COR-L47 (cell line): ENCODE measurements at places on chromosomes 3 and 15.

DNA sequence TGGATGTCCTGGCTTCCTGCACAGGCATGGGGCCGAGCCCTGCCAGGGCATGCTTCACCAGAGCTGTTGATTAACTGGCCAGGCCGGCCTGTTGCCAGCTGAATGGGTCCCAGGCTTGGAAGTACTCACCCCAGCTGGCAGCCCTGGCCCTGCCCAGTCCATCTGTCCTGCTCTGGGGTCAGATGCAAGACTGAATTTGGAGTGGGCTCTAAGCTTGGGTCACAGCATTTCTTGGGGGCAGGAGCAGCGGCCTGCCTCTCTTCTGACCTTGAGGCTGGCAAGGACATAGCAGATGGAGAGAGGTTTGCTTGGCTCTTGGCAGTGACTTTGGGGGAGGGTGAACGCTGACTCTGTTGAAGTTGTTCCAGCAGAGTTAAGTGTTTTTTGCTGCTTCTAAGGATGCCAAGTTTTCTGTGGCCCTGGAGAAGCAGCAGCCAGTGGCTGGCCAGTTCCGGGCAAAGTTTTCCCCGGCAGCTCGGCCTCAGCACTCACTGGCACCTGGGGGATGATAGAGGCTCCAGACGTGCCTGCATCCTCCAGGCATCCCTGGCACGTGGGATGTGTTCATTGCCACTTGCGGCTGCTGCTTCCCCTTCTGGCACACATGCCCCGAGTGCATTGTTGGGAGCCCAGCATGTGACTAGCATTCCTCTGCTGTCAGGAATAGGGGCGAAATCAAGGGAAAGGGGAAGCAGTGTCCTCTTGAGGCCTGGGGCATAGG, 22.9 kb downstream of the PDIA5 start:
- DNase-seq = no peak

GRCh38 chr3:154398084-154398967, 31.7 kb downstream of the GPR149 start:
- no peak for DNase-seq

DNA sequence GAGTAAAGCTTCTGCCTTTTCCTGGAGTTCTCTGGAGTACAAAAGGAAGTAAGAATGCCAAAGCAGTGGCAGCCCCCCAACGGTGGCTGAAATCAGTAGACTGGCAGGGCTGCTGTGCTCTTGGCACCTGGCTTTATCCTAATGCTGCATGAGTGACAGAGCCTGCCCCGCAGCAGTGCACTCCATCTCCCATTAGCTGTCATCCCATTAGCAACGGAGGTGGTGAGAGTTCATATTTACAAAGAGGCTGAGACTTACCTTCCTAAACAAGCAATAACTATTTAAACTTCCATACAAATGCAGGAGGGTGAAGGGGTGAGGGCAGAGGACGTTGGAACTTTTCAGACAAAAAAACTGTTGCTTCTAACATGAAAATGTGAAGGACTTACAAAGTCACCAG, 51.9 kb downstream of the SERPINI1 start:
- no peak for DNase-seq

- DNase-seq = no peak
Measured at GRCh38 chr3:194675081-194675640, 3.2 kb upstream of the LSG1 start.

DNA sequence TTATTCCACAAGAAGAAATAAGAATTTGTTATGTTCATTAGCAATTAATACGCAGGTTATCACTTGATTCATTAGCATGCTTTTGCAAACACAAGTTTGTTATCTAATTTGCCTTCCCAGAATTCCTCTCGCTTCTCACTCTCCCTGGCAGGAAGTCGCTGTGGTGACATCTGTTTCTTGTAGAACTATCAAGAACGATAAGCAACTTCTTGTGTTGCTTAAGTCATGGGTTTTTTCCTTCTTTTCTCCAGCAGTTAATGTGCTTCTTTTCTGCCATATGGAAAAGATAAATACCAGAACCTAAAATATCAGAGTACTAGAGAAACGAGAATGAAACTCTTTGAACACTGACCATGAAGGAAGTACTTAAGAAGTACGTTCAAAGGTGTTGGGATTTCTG, 99.8 kb upstream of the CHMP2B start:
- no peak for DNase-seq

DNA sequence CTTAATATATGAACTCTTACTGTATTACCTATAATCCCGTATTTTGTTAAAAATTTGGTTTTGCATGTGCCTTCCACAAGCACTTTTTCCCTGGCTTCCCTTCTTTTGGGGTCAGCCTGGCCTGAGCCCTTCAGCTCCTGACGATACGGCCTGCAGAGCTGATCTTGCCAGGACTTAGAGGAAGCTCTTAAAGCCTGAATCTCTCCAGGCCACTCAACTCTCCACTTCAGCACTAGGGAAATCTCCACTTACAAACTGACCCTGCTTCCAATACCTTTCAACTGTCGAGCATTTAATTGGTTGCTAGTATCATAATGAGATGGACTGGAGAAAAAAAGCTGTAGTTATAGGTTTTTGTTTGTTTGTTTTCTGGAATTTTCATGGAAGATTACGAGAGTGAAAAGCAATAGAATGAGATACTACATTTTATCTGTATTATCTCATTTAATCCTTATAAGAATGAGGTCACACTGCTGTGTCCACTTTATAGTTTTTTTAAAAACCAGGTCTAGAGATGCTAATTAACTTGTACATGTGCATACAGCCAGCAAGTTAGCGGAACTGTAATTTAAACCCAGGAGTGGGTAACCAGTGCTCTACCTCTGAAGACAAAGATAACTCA, 54.8 kb downstream of the ZBTB38 start:
- no peak for DNase-seq

DNA sequence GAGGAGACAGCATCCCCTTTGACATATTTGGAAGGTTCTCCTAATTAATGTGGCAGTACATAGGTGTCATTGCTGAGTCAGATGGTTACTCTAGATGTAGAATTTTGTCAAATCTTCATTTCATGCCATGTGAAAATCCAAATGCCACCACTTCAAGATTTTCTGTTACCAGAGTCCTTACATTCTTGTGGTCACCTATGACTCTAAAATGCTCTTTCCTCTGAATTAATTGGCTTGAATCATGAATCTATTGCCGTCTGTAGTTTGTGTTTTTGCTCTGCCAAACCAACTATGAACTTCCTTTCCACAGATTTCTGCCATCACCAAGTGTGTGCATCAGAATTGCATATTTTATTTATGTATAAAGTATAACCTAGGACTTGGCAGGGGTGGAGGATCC, 269.4 kb upstream of the ZPLD1 start:
- no peak for DNase-seq

DNA sequence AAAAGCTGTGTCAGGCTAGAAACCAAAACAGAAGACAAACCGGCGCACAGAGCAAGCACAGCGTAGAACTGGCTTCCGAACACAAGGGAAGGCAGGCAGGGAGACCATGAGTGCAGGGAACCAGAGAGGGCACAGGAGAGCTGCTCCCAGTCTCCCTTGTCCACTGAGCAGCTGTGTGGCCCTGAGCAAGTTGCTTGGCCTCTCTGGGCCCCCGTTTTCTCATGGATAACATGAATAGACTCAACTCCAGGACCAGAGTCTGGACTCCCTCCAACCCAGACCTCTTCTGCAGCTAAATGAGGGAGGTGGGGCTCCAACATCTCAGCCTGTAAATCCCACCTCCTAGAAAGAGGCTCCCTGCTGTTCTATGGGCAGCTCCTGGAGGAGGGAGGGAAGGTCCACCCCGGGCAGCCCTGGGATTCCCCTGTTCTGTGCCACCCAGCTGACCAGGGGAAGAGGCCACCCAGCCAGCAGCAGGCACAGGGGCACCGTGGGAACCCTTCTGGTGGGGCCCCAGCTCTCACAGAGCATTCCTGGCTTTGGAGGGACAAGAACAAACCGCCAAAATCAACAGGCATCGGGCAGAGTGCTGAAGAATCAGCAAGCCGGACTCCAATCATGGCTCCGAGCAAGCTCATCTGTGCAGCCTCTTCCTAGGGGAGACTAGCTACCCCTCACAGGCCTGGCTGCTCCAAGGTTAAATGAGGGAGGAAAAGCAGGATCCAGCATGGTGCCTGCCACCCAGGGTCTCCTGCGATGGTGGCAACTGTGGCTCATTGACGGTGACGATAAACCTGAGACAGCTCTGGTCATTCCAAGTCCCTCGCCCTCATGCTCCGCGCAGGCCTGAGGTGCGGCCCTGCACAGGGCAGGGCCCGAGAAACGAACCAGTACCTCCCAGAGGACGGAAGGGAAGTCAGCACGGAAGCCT, 15.1 kb downstream of the XXYLT1 start:
- DNase-seq = no peak

- no peak for DNase-seq
Measured at GRCh38 chr3:59327376-59327808, 277.6 kb upstream of the CFAP20DC start.

- no peak for DNase-seq
Measured at GRCh38 chr3:129569856-129570255, 26.9 kb downstream of the H1-8 start.

DNA sequence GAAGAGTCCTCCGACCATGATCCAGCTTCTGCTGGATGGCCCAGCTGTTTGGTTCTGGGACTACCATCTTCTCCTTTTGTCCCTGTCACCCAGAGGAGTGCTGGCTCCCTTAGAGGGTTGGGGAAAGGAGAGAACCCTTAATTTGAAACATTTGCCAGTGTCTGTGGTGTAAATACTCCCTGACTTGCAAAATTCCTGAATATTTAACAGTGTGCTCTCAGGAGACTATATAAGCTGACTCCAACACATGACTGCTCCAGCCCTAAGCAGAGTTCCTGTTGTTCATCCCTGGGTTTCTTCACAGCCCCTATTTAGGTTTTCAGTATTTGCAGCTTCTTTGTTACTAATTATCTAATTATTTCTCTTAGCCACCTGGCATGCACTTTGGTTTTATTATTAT, 133.1 kb downstream of the CPNE4 start:
- DNase-seq = no peak

DNA sequence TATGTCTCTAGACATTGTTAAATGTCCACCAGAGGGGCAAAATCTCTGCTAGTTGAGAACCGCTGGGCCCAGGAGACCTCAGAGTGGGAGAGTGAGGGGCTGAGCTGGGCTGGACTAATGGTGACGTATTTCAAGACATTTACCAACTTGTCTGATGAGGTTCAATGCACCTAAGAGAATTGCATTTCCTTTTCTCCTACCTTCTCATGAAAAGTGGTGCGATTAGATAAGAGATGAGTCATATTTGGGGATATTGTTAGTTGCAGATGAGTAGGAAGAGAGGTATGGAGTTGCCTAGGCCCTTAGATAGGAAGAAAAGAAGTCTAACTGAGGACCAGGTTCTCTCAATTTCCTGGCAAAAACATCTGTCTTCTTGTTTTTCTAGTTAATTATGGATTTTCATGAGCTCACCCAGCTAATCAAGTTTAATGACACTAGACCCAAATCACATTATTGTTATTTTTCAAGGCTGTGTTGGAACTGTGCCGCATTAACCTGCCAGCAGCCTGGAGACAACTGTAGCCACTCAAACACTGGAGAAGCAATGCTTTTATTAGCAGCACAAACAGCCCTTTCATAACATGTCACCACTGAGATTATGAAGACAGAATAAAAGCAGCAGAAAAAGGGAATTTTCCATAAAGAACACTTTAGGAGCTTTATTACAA, 144.2 kb downstream of the PDCD6IP start:
- DNase-seq = no peak

GRCh38 chr3:34780973-34781372, 858.4 kb upstream of the ARPP21 start:
- no peak for DNase-seq

DNA sequence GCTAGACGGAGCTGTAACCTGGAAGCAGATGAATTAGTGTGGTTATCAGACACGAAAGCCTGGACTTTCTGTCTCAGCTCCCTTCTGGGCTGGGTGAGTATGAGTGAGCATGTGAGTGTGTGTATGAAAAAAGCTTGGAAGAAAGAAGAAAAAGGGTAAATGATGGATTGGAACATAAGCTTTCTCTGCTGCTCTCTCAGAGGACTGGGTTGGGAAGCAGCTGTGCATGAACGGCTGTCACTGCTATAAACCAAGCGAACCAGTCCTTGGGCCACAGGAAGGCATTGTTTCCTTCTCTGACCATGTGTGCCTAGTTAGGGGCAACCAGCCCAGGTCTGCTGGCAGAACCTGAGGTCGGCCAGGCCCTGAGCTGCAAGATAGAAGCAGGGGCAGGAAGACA, 37.0 kb downstream of the UMPS start:
- no peak for DNase-seq

GRCh38 chr3:124995460-124995994, 60.3 kb downstream of the HEG1 start:
- DNase-seq = peak; percentile 68

- no peak for DNase-seq
Measured at GRCh38 chr3:189699885-189700284, 68.7 kb downstream of the TP63 start.

GRCh38 chr3:13590841-13591520, 42.1 kb downstream of the FBLN2 start:
- no peak for DNase-seq

GRCh38 chr15:63371297-63371918, 10.2 kb downstream of the CA12 start:
- DNase-seq = no peak

DNA sequence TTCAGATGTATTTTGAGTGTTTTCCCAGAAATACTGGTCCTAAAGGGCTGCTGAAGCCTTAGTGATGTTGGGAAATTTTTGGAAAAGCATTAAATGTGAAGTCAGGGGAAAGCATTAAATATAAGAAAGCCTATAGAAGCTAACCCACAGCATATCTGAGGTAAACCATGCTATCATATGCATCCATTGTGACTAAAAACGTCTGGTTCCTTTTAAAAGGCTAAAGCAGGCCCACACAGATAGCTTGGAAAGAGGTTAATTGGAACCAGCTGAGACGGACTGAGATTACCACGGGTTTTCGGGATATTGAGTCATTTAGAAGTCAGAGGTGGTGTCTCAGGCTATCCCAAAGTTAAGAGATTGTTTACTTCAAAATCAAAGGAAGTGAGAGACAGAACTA, 78.2 kb downstream of the CYP19A1 start:
- DNase-seq = no peak

- no peak for DNase-seq
Measured at GRCh38 chr3:82595530-82595929, 834.1 kb upstream of the GBE1 start.

DNA sequence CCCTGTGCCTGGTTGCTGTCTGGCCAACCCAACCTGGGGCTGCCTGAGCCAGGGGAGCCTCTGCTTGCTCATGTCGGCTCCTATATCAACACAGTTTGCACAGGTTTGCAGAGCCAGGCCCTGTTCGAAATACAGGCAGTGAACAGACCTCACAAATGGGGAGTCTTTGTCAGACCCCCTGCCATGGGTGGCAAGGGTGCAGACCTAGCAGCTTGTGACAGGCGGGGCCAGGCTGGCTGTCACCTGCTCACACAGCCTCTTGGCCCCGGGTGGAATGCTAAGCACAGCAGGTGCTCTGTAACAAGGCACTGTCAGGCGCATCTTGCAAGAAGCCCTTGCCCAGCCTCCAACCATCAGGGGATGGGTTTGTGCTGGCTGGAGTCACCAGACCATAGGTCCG, 47.3 kb downstream of the BDH1 start:
- DNase-seq = no peak

- DNase-seq = no peak
Measured at GRCh38 chr3:10515396-10515795, 10.0 kb upstream of the ATP2B2 start.

GRCh38 chr3:138726946-138727730, 107.6 kb downstream of the PIK3CB start:
- no peak for DNase-seq
